GF-D8 (cell line): ENCODE measurements at places on chromosomes 1 and 21.
A peak's percentile ranks its signal among the peaks of the same experiment; 100 is the strongest.

- no peak for DNase-seq
Observed at GRCh38 chr1:78972723-78973122, 33.8 kb downstream of the ADGRL4 start.

DNA sequence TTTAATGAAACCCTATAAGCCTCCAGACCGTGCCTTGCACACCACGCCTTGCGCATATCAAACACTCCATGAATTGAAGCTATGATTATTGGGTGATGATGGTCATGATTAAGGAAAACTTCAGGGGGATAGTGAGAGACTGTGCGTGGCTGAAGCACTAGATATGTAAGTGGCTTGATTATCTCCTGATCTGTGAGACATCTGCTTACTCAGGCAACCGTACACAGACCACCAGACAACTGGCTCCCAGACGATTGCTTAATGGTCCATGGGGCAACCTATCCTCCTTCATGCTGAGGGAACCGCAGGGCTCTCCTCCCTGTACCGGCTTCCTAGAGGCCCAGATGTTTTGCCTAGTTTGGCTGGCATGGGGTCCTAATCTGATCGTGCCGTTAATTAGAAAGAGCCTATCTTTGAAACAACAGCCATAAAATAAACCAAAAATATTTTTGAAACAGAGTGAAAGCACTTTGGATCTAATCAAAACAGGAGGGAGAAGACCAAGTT lies 51.6 kb downstream of the IRF2BP2 start:
- DNase-seq = peak; percentile 97

- DNase-seq = no peak
Observed at GRCh38 chr1:113887402-113888175, at the start of gene BCL2L15. Gene BCL2L15 (minus strand): TSS chr1:113887581. CDS start chr1:113887375, 206 bp downstream.

DNA sequence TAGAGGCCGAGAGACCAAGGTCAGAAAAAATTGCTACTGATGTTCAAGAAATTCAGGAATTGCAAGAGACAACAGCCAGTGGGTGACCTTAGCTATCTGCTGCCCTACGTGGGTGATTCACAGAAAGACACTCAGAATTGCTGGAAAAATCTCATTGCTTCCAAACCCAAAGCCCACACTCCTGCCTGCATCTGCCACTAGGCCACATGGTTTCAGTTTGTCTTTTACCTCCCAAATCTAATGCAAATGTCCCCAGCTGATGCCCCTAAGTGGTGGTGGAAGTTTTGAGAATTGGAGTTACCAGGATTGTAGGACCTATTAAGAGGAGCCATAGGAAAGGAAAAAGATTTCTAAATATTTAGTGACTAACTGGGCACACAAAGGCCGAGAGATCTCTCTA lies 341.5 kb upstream of the CHRM3 start:
- DNase-seq = no peak

DNA sequence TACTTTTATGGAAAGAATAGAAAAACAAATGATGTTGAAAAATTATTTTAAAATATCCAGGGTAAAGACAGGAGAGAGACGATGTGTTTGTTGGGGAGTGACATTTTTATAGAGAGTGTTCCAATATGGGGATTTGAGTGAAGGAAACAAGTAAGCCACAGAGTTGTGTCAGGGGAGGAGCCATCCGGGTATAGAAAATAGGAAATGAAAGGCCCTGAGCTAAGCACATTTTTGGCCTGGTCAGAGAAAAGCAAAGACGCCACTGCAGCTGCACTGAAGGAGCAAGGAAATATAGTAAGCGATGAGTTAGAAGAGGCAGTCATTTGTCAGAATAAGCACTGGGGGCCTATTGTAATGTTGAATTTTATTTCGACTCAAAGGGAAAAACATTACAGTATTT lies 107.3 kb upstream of the ADGRL4 start:
- no peak for DNase-seq
